ENCODE measurements at places on chromosomes 6 and 20.
A peak's percentile ranks its signal among the peaks of the same experiment; 100 is the strongest.

DNA sequence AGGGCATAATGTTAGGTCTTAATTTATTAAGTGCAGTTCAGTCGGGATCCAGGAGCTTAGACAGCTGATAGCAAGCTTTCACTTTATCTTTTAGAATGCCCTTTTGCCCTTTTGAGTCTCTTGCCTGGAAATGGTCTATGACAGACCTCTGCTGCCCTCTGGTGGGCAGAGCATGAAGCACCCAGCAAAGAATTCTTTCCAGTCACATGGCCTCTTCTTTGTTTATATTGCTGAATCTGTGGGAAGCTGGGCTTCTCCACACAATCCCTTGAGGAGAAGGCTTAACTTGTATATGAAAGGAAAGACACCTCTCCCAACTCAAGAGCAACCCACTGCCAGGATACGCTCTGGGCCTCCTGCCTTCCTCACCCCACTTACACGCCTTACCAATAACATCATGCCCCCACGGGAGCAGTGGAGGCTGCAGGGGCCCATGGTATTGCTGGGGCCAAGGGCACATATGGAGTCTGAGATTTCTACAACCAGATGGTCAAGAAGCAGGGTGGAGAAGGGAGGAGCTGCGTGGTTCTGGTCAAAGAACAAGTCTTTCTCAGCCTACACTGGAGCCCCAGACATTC is 20.4 kb downstream of the WFDC3 start:
- DNase-seq, result peak; percentile 83

DNA sequence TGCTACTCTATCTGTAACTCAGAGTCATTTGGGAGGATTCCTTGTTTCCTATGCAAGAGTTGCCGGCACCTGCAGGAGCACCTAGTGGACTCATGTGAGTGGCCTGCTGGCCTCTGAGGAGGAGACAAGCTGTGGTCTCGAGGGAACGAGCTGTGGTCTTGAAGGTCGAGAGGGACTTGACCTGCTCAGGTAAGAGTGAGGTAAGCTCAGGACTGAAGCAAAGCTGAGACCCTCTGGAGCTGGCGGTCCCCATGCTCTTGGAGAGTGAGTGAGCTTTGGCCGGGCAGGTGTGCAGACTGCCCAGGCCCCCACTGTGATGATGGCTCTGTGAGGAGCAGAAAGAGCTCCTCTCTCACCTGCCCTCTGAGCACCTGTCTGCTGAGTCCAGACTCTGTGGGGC is 214.3 kb downstream of the MYLK4 start:
- DNase-seq, result no peak

GRCh38 chr6:122145246-122145645 is 254.2 kb upstream of the HSF2 start:
- no peak for DNase-seq

GRCh38 chr20:39429726-39430125 is 467.6 kb downstream of the DHX35 start:
- no peak for DNase-seq

GRCh38 chr6:111794727-111795452 is 78.4 kb downstream of the FYN start:
- DNase-seq, result no peak
